ENCODE measurements at places on chromosomes 16 and 17. TPM values are rescaled to one million over a fixed set of nuclear protein-coding genes. Genes with fewer than 3 reads are reported as not detected.

Gene GPRC5C
- 9.1 TPM for total RNA-seq

Gene TOM1L1
- total RNA-seq: 54.8 TPM

Gene DLX4
- 0.23 TPM for total RNA-seq

Gene TUBD1
- total RNA-seq: 5.4 TPM

Gene KRT32
- total RNA-seq: not detected

Gene CMC2
- 54.2 TPM for total RNA-seq

Gene CCR7
- total RNA-seq: not detected

Gene TP53TG3
- not detected for total RNA-seq

Gene SEC14L5
- 0.08 TPM for total RNA-seq

Gene CD300H
- not detected for total RNA-seq

Gene MARVELD3
- 9.2 TPM for total RNA-seq

Gene FOXL1
- 6.0 TPM for total RNA-seq

Gene MT3
- not detected for total RNA-seq

Measured in hair follicular keratinocyte (primary cell).